Activated T-helper 2 cell treated with anti-CD3 and anti-CD28 coated beads, Interferon-gamma antibody, Interleukin-2, Interleukin-4, amounts not matched to agents 10 μg/mL and 5 μg/mL and 100 μg/mL, durations not matched to agents 14 hours and 24 hours and 36 hours (primary cell): ENCODE measurements at places on chromosomes 5 and 9.
A peak's percentile ranks its signal among the peaks of the same experiment; 100 is the strongest.

DNA sequence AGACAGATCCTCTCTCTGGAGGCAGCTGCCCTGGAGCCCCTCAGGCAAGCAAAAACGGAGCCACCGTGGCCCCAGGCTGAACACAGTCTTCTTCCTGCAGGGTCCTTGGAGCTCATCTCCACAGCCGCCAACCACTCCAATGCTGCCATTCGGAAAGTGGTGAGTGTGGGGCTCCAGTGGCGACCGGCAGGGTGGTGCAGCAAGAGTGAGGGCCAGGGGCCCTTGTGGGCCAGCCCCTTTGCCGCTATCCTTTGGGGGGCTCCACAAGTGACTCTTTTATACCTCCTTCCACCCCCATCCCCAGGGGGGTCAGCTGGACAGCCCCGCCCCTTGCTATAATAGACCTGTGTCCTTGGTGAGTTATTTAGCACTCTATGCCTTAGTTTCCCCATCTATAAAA is 47.4 kb upstream of the SUSD3 start:
- DNase-seq = no peak

GRCh38 chr5:142977363-142978051 is 207.3 kb downstream of the ARHGAP26 start:
- DNase-seq = peak; percentile 37

GRCh38 chr9:18703151-18703900 is 229.4 kb downstream of the ADAMTSL1 start:
- no peak for DNase-seq

GRCh38 chr9:130117816-130118632 is 54.2 kb upstream of the NCS1 start:
- DNase-seq = no peak

GRCh38 chr9:86829496-86830046 is 117.7 kb downstream of the GAS1 start:
- DNase-seq = no peak

DNA sequence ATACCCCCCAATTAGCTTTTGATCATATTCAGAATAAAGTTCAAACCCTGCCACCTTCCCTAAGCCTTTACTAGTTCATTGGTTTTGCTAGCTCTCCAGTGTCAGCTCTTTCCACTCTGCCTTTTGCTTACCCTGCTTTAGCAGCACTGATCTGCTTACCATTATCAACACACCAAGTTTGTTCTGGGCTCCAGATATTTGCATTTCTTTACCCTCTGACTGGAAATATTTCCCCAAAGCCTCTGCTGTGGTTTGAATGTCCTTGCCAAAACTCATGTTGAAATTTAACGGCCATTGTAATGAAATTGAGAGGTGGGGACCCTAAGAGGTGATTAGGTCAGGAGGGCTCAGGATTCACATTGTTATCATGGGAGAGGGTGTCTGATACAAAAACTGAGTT is 99.5 kb downstream of the GCNT1 start:
- no peak for DNase-seq

- DNase-seq = no peak
Observed at GRCh38 chr9:111726949-111727348, 65.5 kb downstream of the GNG10 start.

- DNase-seq = no peak
Observed at GRCh38 chr5:141017943-141018342, 33.2 kb upstream of the PCDHB1 start.

- DNase-seq = no peak
Observed at GRCh38 chr9:95425910-95426551, 90.7 kb downstream of the PTCH1 start.

DNA sequence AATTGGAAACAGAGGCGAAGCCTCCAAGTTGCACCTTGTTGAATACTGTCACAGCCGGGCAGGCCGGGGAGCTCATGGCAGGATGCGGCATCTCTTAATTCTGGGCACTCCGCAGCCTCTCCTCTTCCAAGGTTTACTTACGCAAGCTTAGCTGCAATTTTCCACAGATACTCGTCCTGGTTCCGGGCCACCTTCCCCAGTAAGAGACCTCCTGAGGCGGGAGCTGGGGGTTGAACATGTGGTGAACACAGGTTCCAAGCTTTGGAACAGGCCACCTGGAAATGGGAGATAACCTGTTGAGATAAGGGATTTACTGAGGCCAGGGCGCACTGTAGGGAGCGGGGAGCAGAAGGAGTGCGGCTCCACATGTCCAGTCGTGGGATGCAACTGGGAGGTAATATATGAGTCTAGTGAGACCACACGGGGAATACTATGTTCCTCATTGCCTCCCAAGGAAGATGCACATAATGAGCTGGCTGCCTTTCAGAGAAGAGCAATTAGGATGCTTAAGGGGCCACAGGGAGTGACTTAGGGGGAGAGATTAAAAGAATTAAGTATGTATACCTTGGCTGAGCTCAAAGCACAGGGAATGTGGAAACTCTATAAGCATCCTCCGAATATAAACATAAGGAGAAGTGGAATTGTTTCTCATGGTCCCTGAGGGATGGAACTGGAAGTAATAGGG is 335.2 kb downstream of the CWC27 start:
- DNase-seq = no peak

DNA sequence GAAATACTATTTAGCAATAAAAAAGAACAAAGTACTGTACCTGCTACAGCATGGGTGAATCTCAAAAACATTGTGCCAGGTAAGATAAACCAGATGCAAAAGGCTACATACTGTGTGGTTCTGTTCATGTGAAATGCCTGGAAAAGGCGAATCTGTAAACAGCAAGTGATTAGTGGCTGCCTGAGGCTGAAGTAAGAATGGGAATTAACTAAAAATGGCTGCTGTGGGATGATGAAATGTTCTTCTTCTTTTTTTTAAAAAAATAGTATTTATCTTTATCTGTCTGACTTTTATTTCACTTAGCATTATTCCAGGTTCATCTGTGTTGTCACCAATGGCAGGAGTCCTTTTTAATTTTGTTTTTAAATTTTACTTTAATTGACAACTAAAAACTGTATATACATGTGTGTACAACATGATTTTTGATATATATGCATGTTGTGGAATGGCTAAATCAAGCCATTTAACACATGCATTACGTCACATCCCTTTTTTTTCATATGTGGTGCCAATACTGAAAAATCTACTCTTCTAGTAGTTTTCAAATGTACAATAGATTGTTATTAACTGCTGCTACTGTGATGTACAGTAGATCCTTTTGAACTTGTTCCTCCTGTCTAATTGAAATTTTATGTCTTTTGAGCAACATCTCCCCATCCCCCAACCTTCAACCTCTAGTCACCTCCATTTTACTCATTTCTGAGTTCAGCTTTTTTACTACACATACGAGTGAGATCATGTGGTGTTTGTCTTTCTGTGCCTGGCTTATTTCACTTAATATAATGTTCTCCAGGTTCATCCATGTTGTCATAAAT is 62.9 kb upstream of the TNFAIP8 start:
- no peak for DNase-seq

GRCh38 chr9:128497824-128498610 is 6.5 kb upstream of the GLE1 start:
- no peak for DNase-seq

GRCh38 chr5:79546782-79547428 is 33.0 kb upstream of the HOMER1 start:
- no peak for DNase-seq

GRCh38 chr9:96868709-96869108 is 14.4 kb upstream of the ZNF782 start:
- no peak for DNase-seq

DNA sequence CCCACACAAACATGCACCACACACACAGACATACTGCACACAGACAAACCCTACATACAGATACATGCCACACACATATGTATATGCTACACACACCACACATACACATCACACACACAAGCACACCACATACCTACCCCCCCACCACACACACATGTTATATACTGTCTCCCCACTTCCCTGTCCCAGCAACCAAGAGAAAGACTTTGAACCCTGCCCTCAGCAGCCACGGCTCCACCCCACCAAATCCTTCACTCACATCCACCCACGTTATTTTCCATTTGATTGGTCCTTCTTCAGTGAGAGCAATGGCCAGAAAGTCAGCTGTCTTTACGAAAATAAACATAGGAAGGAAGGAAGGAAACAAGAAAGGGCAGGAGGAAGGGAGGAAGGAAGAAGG is 479.8 kb downstream of the DIRAS2 start:
- no peak for DNase-seq

DNA sequence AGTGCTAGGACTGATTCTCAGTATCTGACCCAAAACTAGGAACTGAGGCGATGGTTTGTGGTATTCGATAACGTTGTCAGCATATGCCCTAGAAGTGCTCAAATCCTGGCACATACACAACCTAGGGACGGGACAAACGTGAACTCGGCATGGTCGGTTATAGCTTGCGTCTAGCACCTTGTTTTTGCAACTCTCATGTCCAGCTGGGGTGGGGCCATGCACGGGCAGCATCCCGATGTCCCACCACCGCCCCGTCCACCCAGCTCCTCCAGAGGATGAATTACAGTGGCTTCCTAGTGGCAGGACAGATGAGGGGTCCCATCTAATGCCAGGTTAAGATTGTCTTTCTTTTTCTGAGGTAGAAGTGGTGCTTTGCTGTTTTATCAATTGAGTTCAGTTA is 31.6 kb downstream of the PROP1 start:
- DNase-seq = no peak

- no peak for DNase-seq
Observed at GRCh38 chr9:136623016-136623841, 39.5 kb upstream of the EGFL7 start.

DNA sequence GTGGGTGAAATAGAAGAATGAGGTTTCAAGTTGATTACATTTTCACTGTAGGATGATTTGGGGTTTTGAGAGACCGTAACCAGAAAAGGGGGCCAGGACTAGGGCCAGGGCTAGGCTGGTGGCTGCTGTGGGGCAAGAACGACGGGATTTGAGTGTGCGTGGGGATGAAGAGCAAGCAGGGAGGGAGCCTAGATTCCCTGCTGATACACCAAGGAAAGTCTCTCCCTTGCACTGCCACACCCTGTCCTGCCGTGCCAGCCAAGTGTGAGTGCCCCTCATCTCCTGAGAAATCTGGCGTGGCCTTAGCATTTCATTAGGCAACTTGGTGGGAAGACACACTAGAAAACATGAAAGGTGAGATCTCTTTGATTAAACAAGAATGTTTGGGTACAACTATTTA is 42.6 kb downstream of the RAI14 start:
- DNase-seq = no peak

DNA sequence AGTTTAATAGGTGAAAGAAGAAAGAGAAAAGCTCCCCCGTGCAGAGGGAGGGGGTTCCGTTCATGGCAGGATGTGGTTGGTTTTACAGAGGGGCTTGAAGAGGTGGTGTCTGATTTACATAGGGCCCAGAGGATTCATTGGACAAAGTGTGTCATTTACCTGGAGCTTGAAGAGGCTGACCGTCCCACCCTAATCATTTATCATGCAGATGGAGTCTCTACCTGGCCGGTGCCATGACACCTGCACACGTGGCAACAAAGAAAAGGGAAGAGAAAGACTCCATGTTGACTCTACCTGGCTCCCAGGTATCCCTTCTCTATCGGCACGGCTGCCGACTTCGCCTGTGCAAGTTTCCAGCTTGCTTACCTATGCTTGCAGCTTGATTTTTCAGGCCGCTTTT is 35.3 kb upstream of the PRRC2B start:
- no peak for DNase-seq
